ENCODE measurements at places on chromosomes 2 and 18.

DNA sequence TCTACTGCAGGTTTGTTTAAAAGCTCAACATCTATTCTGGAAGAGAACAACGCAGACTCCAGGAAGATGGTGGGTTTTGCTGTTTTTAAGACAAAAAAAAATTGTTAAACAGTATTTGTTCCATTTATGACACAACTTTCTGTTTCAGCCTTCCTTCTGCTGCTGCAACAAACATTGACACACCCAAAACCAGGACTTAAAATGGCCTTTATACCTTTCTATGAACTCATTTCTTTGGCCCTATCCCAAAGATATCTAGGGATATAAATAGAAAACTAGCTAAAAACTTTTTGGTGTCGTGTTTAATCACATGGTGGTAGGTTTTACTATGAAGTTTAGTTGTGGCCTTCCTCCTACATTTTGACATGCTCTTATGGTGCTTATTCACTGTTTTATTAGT lies 964 bp upstream of the GALNT3 start:
- DNase-seq: no peak

GRCh38 chr2:62383846-62384245 lies 122.1 kb downstream of the TMEM17 start:
- DNase-seq: no peak

DNA sequence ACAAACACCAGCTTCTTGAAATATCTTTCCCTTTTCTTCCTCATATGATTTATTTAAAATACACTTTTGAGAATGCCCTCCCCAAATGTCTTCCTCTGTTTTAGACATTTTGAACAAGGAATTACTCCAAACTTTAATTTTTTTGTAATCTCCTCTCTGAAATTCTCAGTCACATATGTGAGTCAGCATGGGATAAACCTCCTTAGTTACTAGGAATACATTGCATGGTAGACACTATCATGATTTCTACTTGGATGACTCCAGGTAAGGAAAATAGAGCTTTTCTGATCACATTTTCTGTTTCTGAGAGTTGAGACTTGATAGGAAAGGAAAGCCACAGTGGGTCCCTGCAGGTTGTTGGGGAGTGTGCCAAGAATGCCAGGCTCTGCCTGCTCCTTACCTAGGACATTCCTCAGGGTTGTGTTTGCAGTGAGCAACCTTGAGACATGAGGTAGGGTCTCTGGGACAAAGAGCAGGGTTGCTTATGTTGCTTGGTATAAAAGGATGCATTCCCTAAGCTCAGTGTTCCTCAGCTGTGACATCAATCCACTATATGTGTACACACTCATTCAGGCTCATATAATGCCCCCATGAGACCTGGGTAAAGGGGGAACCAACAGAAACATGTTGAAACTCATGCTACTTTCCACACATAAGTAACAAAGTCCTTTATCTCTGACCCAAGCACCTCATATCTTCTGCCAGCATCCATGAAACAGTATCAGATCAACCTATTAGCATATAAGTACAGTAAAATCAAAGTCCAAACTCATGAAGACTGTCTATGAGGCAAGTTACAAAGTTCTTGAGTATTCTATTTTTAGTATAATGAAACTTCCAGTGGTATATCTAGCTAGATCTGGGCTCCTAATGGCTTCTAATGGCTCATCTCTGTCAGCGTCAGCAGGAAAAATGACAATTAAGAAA lies 112.8 kb upstream of the SCN1A start:
- DNase-seq: no peak

DNA sequence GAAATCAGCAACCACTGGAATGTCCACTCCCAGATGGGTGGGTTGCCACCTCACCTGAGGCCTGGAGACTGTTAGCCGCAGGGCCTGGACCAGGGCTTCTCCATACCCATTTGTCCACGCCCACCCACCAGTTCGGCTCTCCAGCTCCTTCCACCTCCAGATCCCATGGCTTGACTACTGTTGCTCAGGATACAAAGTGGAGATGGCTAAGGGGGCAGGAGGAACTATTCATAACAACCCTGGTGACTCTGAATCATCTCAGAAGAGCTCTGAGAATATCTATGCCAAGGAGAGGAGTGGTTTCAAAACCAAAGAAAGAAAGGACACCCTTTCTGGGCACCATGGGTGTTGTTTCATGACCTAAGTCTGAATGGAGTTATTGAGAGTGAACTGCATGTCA lies 145.8 kb downstream of the LAMA3 start:
- no peak for DNase-seq

DNA sequence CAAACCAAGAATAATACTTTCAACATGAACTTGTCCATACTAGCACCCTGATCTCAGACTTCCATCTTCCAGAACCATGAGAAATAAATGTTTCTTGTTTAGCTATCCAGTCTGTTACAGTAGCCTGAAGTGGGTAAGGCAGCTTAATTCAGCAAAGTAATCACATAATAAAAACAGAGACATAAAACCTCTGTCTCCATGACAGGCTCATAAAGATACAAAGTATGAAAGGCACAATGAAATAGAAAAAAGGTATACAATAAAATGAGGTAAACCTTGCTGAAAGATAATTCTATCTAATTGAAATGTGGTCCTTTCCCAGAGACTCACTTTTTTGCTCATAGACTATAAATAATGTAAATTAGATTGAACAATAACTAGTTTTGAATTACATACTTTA lies 46.7 kb upstream of the WDR75 start:
- no peak for DNase-seq

DNA sequence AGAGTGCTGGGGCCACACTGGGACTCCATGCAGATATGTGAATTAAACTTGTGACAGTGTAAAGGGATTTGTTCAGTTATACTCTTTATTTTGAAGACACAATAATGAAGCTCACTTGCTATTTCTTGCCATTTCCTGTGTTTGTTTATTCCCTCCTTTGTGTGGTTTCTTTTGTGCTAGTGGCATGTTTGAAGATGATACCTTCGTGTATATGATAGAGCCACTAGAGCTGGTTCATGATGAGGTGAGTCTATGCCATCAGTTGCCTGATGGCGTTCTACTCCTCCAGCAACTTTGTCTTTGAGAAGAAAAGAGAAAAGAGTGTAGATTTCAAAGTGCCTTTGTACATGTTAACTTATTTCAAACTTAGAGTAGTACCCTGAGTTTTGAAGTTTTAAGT lies 99.2 kb upstream of the FAM237A start:
- DNase-seq: no peak

- no peak for DNase-seq
Measured at GRCh38 chr2:24375349-24376087, 15.2 kb upstream of the ITSN2 start.

DNA sequence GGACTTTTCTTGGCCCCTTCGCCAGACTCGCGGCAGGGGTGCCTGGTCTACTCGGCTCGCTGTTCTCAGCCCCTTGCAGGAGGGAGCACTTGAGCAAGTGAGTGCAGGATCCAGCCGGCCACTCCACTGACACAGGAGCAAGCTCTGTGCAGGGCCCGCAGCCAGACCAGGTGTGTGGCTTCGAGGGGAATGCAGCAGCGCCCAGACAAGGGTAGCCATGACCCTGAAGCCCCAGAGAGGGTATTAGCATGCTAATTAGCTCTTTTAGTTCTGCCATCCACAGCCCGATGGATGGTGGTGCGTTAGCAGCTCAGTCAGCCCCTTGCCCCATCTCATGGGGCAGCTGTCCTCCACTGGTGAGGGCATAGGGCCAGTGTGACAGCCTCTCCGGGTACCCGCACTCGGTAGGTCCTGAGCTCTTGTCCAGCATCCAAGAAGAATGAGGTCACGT lies 103.2 kb upstream of the HS6ST1 start:
- no peak for DNase-seq

DNA sequence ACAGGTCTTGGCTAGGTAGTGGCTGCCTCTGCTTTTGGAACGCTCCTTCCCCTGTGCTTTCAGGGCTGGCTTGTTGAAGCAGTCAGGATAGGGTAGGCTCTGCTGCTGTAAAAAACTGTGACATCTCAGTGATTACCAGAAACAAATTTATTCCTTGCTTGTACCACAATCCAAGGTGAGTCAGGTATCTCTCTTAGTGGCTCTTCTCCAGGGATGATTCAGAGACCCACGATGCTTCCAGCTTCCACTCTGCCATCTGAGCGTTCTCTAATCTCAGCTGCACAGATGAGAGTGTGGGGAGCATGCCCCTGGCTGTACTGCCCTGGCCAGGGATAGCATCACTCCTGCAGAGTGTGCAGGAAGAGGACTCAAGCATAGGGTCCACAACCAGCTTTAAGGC lies 174.9 kb downstream of the VAPA start:
- DNase-seq: no peak

DNA sequence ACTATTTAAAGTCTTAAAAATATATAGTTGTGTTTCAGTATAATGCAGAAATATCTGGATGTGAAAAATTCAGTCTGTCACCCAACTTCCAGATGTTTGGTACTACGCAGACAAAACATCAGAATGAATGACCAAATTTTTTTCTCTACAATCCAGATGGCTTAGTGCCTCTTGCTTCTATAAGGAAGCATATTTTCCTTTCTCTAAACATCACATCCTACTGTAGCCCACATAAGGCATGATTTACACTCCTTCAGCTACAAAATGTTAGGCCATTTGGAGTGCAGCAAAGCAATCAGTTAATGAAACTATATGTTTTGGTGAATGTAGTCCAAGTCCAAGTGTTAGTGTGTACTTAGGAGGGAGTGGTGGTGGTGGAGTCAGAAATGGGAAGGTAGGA lies 162.9 kb upstream of the SIX2 start:
- DNase-seq: no peak

All from hematopoietic multipotent progenitor cell treated with erythropoietin and hydrocortisone succinate and interleukin-3 and kit ligand, for 17 days (in vitro differentiated cells).